CD8-positive, alpha-beta memory T cell (primary cell): ENCODE measurements at places on chromosomes 16 and 17.

DNA sequence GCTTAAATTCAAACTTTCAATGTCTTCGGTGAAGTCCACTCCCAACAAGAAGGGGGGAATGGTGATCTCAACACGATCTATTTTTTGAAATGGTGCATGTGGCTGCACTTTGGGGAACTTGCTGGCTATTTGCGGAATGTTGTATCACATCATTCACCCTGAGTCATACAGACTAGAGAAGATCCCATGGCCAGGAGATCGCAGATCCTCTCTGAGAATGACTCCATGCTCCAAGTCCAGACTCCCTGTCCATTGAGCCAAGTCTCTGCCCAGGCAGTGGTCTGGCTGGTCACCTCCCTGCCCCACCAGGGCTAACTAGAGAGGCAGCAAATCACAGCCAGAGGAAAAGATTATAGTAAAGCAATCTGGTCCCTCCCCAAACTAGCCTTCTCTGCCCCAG, 120.6 kb downstream of the XYLT1 start:
- DNase-seq = no peak

- peak; percentile 21 for DNase-seq
Observed at GRCh38 chr17:19002805-19003542, 1.6 kb downstream of the FAM83G start.

DNA sequence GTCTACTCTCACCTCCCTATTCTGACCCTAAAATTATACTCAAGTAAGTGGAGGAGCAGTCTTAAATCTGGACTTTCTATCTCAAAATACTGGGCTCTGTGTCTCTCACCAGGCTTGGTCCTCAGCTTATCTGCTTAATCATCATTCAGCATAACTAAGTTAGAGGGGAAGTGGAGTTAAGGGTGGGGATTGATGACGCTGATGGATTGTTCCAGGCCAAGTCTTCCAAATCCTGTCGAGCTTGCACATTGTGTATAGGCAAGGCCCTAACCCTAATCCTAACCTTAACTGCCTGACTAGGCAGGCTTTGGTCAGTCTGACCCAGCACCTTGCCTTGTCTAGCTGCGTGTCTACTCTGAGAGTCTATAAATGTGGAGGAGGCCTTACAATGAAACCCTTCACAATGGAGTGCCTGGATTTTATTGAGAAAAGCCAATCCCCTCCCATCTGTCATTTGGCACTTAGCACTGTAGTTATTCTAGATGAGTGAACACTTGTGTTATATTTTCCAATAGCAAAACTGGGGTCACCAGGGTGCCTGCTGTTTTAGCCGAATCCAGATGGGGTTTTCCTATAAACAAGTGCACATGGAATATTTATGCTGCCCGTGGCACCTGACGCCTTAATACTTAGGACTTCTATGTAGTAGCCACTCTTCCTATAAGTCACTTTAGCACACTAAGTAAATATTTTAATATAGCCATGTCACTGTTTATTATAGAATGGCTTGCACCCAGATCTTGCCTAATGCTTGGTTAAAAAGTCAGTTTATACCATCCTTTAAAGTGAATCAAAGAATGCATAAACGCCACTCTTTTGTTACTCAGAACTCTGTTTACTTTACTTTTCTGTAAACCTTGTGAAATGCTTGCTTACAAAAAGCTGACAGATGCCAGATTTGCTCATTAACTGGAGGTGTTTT, 193.2 kb upstream of the MYOCD start:
- no peak for DNase-seq

GRCh38 chr17:76550712-76551615, 11.1 kb downstream of the PRCD start:
- DNase-seq = no peak

DNA sequence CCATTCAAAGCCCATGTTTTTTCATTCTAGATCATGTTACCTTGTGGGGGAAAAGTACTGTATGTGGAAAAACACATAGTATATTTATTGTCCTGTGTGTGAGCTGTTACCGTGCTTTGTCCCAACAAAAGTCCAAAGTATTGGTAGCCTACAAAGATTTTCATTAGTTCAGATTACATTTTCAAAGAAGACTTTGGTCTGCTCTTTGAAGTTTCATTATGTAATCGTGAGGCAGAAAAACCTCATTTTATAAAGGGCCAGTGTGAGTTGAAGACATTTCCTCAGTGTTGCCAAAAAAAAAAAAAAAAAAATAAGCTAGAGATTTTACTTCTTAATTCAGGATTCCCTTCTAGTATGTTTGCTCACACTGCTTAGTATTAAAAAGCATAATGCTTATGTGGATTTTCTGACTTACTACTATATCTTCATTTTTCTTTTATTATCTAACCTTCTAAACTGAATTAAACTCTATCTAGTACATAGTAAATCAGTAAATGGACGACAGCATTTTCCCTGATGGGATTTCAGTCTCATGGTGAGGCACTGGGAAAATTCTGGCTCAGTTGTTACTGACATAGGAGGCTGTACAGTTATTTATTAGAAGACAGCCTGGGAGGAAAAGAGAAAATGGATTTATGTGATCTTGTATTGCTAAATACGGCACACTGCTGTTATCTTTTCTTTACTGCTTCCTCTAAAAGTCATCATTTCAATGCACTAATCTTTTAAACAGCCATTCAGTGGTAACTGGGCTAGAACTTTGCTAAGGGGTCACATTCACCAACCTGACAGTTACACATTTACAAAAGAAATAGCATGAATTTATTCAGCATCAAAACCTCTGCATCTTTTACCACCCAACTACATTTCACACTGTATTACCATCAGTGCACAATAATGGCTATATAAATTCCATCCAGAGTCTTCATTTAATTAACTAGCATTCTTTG, 100.6 kb downstream of the STXBP4 start:
- no peak for DNase-seq

GRCh38 chr16:82993926-82994325, 367.2 kb downstream of the CDH13 start:
- DNase-seq = no peak

DNA sequence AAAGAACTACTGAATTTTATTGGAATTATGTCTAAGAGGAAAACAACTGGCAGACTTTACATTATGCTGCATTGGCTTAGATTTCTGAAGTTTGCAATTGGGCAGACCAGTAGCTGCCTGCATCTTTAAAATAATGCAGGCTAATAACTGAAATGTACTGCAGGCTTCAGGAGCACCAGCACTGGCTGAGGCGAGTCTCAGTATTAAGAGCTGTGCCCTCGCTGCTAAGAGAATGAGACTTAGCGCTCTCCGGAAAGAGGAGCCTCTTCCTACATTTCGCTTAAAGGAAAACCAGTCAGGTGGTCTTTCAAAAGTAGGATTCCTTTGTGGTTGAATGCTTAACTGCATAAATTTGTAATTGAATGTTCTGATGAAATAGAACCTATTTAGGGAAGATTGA, 885 bp downstream of the CNTNAP4 start:
- no peak for DNase-seq

DNA sequence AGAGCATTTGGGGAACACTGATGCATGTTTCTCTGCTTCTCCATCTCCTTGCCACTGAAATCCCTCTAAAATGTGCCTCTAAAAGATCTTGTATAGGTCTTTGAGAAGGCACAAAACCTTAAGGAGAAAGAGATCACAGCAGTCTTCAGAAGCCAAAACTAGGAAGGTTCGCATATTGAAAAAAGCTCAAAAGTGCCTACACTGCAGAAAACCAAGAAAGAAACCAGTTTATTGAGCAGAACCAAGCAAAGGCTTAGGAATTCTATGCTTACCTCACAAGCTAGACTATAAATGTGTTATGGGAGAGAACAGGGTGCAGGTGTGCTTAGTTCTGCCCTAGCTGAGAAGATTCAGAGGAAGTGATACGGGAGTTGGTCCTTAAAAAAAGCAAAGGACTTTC, 16.6 kb downstream of the DGKE start:
- no peak for DNase-seq

DNA sequence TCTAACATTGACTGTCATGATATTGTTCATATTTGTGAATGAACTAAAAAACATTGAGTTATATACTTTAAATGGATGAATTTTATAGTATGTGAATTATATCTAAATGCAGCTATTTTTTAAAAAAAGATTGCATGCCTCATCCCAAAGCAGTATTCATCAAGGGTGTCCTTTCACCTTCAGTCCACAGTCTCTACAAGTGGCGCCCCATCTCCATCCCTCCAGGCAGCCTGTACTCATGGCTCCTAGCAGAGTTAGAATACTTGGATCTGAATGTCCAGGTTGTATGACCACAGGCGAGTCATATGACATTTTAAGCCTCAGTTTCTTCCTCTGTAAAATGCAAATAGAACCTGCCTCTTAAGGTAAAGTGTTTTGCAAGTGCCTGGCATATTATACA, 69.8 kb downstream of the TMEM100 start:
- no peak for DNase-seq

DNA sequence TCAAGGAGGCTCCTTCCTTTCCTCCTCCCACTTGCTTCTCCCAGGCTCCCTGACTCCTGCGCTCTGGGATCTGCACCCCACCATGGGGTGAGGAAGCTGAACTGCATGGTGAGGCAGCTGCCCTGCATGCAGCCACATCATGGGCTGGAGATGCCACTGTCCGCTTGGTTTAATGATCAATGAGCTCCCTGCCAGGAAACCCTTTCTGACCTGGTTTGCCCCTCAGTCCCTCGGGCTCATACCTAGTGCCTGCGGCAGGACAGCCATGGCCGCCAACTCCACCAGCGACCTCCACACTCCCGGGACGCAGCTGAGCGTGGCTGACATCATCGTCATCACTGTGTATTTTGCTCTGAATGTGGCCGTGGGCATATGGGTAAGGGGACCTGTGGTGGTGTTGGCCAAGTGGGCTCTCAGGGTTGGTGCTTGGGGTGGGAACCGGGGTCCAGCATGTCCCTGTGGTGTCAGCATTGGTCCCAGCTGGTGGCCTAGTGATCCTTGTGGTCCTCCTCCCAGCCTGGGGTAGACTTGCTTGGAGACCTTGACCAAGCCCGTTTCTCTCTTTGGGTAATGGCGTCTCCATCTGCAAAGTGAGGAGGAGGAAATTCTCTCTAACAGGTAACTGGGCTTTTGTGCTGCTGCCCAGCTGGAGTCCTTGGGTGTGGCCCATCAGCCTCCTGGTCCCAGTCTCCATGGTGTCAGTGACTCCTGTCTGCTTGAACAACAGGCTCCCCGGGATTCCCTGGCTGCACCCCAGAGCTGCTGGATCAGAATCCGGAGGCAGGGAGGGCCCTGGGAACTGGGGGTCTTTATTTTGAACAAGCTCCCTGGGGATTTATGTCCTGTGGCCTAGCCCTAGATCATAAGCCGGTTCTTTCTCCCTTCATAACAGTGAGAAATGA, at the start of gene SLC5A10:
Gene SLC5A10, plus strand, starts transcription at position 225 of the 902 bp plus-strand sequence. Its CDS starts 41 bp downstream, at position 266.
- no peak for DNase-seq
